Motor neuron (in vitro differentiated cells): ENCODE measurements at places on chromosomes 12 and 14. TPM values are rescaled to one million over a fixed set of nuclear protein-coding genes. Genes with fewer than 3 reads are reported as not detected.

GRCh38 chr12:5172886-5173285, 129.2 kb downstream of the KCNA5 start:
- no peak for ATAC-seq

- ATAC-seq: no peak
Measured at GRCh38 chr14:45819107-45819506, 566.1 kb upstream of the MIS18BP1 start.

DNA sequence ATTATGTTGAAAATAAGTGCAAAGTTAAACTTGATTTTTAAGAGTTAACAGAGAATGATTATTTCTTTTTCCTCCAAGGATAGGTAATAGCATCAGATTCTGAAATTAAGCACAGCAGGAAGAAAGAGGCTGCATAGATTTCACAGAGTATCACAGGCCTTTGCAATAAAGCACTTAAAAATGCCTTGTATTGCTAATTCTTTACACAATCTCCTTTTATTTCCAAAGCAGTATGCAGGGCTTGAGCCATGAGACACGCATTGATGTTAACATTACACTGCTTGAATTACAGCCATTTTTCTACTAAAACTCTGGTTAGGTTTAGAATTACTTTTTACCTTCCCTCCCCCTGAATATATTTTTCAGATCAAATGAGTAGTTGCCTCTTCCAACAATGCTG, 398.3 kb downstream of the BCAT1 start:
- ATAC-seq: no peak

GRCh38 chr14:67703997-67704396, 2.3 kb downstream of the RDH12 start:
- ATAC-seq: no peak

DNA sequence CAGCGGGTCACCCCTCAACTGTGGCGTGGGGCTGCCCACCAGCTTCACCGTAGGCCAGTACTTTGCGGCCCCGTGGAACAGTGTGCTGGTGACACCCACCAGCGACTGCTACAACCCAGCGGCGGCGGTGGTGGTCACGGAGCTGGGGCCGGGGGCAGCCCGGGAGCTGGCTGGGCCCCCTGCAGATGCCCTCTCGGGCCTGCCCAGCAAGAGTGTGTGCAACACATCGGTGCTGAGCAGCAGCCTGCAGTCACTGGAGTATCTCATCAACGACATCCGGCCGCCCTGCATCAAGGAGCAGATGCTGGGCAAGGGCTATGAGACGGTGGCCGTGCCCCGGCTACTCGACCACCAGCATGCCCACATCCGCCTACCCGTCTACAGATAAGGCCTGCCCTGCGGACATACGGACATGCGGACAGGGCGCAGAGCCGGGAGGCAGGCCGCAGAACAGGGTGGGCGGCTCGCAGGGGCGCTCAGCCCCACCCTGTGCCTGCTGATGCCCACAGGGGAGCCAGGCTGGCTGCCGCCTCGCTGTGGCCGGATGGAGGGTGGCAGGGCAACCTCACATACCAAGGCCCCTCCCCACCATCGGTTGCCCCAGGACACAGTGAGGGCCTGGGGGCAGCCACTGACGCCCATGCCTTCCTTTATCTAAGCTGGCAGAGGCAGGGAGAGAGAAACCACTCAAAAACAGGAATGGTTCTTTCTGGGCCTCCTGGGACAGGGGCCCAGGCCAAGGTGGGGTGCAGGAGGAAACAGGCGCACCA, 55.5 kb downstream of the FAM222A start:
- ATAC-seq: no peak

DNA sequence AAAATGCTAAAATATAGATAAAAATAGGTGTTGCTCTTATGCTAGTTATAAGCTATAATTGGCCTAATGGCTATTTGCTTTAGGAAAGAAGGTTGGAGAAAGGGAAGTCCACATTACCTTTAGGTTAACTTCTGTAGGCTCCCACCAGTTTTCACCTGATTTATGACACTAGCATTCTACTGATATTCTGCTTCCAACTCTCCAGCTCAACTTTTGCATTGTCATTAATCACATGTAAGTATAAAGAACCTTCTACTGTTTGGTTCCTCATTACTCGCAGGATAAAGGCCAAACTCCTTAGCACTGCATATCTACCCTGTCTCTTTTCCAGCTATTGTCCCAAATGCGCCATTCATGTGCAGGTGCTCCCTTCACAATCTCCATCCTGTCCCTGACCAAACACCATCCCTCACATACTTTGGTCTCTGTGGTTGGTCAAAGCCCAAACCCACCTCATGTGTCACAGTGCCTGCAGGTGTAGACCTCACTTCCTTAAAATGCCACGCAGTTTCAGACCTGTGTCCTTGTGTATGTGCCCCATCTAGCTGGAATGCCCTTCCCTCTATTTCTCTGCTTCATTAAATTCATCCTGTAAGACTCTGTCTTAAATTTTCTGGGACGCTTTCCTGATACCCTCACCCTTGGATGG, 3.3 kb downstream of the DDHD1 start:
- ATAC-seq: no peak

GRCh38 chr14:64476438-64476837, 11.1 kb downstream of the AKAP5 start:
- no peak for ATAC-seq

GRCh38 chr12:121511916-121512315, 68.9 kb downstream of the KDM2B start:
- no peak for ATAC-seq

DNA sequence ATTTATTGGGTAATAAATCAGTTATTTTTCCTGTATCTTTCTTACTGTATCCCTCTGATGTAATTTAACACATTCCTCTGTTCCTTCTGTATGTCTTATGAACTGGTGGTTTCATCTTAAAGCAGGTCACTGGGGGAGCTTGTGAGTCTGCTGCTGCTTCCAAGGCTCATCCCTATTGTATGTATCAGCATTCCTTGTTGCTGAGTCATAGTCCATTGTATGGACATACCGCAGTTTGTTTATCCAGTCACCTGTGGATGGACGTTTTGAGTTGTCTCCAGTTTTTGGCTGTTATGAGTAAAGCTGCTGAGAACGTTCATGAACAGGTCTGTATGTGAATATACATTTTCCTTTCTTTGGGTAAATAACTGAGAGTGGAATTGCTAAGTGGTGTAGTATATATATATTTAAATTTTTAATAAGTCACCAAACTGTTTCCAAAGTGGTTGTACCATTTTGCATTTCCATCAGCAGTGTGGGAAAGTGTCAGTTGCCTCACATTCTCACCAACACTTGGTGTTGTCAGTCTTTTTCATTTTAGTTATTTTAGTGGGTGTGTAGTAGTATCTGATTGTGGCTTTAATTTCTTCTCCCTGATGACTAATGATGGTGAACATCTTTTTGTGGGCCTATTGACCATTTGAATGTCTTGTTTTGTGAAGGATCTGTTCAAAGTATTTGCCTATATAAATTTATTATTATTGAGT, 82.7 kb downstream of the BEGAIN start:
- ATAC-seq: no peak

Gene HRK
- total RNA-seq: 3.6 and 4.3 TPM in 2 replicates

DNA sequence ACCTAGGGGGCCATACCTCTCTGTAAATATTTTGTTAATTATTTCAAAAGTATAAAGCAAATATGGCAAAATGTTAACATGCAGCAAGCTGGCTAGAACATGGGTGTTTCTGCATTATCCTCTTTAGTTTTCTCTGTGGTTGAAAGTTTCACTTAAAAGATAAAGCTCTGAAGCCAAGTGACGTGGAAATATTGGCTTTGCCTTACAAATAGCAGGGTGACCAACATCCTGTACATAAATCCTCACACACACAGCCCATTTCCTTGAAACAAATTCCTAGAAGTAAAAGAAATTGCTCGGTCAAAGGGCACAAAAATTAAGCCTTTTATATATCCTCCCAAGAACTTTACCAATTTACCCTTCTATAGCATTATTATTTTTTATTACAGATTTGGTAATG, 10.6 kb upstream of the VWF start:
- ATAC-seq: no peak

- no peak for ATAC-seq
Measured at GRCh38 chr14:69152902-69153151, at the start of gene DCAF5. Gene DCAF5 (minus strand): TSS chr14:69153119. CDS start chr14:69152978, 141 bp downstream.

- ATAC-seq: no peak
Measured at GRCh38 chr12:8969861-8970411, 19.4 kb upstream of the KLRG1 start.

Gene ACOT6
- 0.63 TPM in 1 of 2 replicates, not detected in the other for total RNA-seq

GRCh38 chr12:52295663-52296062, 4.3 kb upstream of the KRT81 start:
- ATAC-seq: no peak

DNA sequence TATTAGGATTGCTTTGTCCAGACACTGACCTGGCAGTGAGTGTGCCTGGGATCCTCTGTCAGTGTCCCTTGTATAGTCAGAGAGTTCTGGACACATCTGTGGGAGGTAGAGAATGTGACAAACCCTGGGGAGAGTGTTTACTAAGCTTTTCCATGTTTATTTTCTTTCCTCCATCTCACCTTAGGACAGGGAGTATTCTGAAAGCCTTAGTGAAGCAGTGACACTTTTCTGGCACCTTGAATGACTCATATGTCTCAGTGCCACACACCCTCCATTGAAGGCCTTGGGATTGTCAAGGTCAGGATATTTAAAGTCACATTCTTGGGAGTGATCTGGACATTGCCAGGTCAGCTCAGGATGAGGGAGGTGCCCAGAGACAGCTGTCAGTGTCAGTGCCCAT, 34.9 kb upstream of the CTDSP2 start:
- no peak for ATAC-seq

Gene MFAP5
- total RNA-seq: 0.63 TPM in 1 of 2 replicates, not detected in the other
